SK-N-DZ (cell line): ENCODE measurements at places on chromosomes 13 and 19.

- DNase-seq, result no peak
Observed at GRCh38 chr13:28864544-28864943, 44.4 kb downstream of the MTUS2 start.

- DNase-seq, result no peak
Observed at GRCh38 chr19:57708641-57709361, at the start of gene ZNF154. Gene ZNF154, minus strand, starts transcription at chr19:57709204. Its CDS starts 233 bp downstream, at chr19:57708971.

- DNase-seq, result no peak
Observed at GRCh38 chr13:92412996-92413395, 813.6 kb upstream of the GPC6 start.

DNA sequence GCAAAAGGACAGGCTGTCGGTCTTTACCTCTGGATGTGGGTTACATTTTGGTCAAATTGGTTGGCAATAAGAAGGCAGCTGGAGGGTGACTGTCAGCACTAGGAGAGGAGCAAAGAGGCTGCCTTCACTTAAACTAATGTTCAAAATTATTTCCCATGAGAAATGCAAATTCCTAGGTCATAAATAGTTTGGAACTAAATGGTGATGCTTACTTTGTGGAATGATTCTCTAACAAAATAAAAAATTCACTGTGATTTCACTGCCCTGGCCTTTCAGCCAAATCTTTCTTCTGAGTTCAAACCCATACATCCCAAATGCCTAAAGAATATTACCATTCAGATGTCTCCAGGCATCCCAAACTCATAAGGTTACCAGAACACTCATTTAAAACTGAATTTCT, 25.0 kb upstream of the OXGR1 start:
- DNase-seq, result no peak

DNA sequence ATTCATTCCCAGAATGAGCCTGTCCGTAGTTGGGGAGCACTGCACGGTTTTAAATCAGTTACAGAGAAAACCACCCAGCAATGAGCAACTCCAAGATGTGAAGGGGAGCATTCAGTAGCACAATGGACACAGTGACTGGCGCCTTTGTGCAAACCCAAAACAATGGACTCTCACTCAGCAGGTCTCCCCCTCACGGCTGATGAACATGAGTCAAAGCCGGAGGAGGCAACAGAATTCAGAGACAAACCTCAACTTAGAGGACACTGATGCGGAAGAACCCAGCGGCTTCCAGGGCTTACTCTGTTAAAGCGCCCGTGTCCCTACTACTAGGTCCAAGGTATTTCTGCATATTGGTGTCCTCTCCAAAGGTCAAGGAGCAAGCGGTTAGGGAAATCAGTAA, 17.7 kb downstream of the PLEKHF1 start:
- DNase-seq, result no peak

- peak; percentile 27 for DNase-seq
Observed at GRCh38 chr13:94548821-94549231, 47.1 kb downstream of the TGDS start.

GRCh38 chr19:46133101-46133627, 8.7 kb upstream of the IGFL3 start:
- DNase-seq, result peak; percentile 8

DNA sequence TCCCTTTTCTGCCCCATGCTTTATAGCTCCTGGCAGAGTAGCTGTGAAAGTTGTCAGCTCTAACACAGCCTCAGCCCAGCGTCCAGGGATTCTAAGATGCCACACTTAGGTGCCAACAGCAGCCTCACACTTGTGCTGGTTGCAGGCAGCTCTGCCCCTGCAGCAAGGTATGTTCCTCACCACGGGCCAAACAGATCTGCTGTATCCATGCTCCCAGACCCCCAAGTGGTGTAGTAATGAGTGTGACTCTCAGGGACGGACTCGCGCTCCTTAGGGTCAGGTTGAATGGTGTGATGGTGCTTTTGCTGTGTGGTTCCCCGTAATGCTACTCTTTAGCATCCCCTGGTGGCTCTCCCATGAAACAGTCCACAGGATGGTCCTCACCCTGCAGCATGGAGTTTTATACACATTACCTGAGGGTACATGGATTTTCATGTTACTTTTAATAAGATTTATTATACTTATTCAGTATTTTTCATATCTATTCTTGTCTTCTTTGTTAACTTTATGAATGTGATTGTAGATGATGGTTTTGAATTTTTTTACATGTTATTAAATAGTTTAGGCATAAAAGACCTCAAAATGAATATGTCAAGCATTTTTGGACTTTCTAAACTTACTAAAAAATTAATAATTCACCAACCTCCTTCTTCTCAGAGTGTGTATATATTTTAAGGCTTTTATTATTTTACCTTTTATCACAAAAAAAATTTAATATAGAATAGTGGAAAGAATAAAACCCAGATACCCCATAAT, 232.5 kb downstream of the SLC7A1 start:
- peak; percentile 67 for DNase-seq

GRCh38 chr19:1757468-1758230, 4.3 kb downstream of the ONECUT3 start:
- DNase-seq, result no peak

- no peak for DNase-seq
Observed at GRCh38 chr13:101736566-101736965, 284.1 kb downstream of the ITGBL1 start.

DNA sequence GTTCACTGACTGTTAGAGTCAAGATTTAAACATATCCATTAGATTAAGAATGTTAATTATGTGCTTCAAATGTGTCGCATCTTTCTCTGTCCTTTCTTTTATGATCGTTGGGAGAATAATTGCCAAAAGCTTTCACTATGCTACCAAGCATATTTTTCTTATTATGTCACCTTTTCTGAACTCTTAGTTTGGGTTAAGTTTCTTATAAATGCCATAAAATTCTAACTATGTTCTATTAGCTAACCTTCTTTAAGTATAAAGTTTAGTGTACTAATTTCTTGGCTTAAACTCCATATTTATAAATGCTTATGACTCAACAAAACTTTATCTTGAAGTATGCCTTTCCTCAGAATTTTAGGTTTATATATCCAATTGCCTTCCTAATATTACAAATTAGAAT, 1759.4 kb downstream of the PCDH9 start:
- DNase-seq, result no peak
